ENCODE measurements at places on chromosomes 2 and 18. TPM values are rescaled to one million over a fixed set of nuclear protein-coding genes. Genes with fewer than 3 reads are reported as not detected.

DNA sequence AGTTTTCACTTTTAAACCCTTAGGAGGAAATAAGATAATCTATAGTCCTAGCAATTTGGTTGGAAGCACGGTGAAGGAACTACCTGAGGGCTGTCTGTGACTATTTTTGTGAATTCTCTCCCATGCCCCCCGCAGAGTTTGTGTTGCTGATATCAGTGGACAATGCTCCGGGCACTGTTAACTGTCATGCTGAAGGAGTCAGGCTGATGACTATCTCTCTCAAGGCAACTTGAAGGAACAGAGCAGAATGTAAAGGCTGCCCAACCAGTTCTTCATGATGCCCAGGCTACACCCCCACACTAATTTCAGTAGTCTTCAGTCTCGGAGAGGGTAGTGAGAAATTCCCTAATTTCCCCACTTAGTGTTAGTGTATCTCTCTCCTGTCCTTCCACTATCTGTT, 21.6 kb upstream of the RAB6C start:
- DNase-seq = no peak

GRCh38 chr2:157786663-157787363, 89.3 kb downstream of the ACVR1 start:
- no peak for DNase-seq

- no peak for DNase-seq
Measured at GRCh38 chr2:22273853-22274252, 1111.1 kb upstream of the KLHL29 start.

DNA sequence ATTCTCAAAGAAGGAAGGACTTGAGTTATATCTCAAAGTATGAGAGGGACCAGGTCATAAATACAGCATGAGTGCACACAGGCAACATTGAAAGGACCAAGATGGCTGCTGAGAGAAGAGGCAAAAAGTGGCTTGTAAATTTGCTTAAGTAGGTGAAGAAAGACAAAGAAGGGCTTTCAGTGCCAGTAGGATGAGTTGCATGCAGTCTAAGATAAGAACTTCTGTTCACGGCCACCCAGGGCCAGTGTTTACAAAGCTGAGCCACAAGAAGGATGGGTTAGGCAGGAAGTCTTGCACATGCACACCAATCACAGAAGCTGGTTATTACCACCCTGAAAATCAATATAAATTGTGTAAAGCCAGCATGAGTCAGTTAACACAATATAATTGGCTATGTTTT, 3.1 kb upstream of the ABCB11 start:
- DNase-seq = no peak

GRCh38 chr2:109013051-109013450, 24.0 kb upstream of the EDAR start:
- no peak for DNase-seq

GRCh38 chr2:42178335-42178734, 9.2 kb downstream of the EML4 start:
- DNase-seq = no peak

- no peak for DNase-seq
Measured at GRCh38 chr2:188853307-188853706, 120.9 kb upstream of the COL3A1 start.

- DNase-seq = no peak
Measured at GRCh38 chr2:103402944-103403343, 641.1 kb downstream of the TMEM182 start.

- DNase-seq = no peak
Measured at GRCh38 chr18:79615586-79615985, 64.0 kb upstream of the CTDP1 start.

The OR6B2 gene
- total RNA-seq = not detected

All from aorta (tissue), 5 donors.